ENCODE measurements at places on chromosomes 5 and 9.

DNA sequence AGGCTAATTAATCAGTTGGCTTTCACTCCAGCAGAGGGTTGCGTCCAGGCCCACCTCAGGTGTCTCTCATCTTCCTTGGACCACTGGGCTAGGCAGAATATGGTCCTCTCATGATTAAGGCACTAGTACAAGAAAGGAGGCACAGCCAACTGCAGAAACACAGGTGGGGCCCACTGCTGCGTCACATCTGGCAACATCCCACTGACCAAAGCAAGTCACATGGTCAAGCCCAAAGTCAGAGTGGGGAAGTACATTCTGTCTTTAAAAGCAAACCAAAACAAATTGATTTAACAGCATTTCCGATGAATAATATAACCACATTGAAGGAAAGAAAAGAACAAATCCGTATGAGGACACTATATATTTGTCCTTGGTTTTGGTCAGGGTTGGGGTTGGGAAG lies 28.0 kb upstream of the UBTD2 start:
- DNase-seq: no peak

GRCh38 chr9:7273575-7273974 lies 515.8 kb downstream of the KDM4C start:
- DNase-seq: no peak

DNA sequence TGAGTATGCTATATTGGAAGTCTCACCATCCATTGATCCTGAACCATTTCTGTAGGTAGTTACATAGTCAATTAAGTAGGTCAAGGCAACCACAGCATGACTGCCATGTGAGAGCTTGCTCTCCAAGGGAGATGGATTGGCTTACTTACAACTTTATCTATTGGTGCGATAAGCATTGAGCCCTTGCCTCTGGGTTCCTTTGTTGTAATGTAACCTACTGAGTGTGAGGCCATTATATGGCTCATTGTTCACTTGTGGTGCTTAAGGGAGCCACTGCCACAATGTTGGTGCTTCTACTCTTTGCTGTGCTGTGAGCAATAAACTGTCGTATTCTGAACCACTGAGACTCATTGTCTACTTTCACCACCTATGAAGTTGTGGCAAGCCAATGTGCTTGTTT lies 510.6 kb upstream of the ITGA1 start:
- DNase-seq: no peak

DNA sequence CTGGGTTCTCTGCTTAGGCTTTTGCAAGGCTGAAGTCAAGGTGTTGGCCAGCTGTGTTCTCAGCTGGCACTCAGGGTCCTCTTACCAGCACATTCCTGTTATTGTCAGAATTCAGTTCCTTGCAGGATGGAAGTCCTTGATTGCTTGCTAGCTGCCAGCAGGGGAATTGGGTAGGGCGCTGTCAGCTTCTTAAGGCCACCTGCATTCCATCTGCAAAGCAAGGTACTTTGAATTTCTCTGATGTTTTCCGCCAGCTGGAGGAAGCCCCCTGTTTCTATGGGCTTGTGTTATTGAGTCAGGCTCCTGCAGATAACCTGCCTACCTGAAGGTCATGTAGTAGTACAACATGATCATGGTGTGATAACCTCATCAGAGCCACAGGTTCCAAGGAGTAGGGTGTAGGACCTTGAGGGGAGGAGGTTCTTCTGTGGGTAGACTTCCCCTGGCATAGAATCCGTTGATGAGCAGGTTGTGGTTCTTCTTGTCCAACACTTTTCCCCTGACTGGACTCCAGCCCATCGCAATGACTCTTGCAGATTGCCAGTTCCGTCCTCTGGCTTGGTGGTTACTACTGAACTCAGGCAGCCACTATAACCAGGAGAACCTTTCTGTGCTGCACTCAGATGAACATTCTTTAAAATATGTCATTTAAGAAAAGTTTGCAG lies 6.8 kb downstream of the TENT4A start:
- DNase-seq: no peak

- no peak for DNase-seq
These were observed 91.2 kb downstream of the FSTL4 start for GRCh38 chr5:133520991-133521706.

- no peak for DNase-seq
These were observed 197.0 kb upstream of the VLDLR start for GRCh38 chr9:2424619-2425033.

DNA sequence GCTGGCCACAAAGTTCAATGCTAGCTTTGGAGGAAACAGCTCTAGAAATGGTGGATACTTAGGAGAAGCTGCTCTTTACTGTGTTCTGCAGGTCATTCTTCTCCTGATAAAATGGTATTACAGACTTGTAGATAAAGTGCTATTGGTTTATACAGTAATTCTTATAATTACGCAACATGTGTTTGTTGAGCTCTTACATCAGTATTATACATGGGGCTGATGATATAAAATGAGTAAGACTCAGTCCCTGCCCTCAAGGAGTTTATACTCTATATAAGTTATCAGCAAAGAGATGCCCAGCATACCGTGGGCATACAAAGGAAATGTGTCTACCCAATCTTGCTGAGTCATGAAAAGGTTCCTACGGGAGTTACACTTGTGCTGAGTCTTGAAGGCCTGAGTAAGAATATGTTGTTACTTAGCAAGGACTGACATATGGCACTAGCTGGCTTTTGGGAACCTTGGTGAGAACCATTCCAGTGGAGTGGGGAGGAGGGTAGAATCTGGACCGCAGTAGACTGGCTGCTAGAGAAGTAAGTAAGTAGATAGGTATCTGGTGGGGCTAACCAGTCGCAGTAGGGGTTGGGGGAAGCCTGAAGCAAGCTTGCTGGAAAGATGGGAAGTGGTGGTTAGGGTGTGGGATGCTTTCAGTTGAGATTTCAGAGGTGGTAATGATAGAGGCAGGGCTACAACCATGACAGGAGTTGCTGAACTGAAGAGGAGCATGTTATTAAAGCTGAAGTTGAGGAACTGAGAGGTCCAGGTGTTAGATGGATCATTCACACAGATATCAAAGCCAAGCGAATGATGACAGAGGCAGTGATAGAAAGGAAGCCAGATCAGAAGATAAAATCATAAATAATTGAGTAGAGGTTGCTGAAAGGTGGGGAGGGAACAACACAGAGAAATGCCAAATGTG lies 11.1 kb upstream of the TTC23L start:
- no peak for DNase-seq

GRCh38 chr9:92478783-92479182 lies 3.5 kb downstream of the ASPN start:
- no peak for DNase-seq

DNA sequence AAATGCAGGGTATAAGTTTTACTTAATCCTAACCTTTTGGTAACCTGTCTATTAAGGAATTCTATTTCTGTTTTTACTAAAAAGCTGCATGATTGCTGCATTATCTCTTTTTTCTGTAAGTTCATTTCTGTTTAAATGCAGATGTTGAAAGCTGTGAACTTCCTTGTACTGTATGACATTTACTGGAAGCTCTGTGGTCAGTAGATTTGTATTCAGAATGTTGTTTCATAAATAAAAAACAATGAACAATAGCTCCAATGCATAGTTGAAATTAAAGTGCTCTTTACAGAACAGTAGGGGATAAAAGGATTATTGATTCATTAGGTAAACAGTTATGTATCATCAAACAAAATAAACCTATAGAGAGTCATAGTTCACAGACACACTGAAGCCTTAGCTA lies 46.5 kb upstream of the FKTN start:
- DNase-seq: no peak

- no peak for DNase-seq
These were observed 208.1 kb downstream of the GNA14 start for GRCh38 chr9:77440057-77440456.

GRCh38 chr9:134318481-134318891 lies 7.8 kb upstream of the RXRA start:
- DNase-seq: no peak

DNA sequence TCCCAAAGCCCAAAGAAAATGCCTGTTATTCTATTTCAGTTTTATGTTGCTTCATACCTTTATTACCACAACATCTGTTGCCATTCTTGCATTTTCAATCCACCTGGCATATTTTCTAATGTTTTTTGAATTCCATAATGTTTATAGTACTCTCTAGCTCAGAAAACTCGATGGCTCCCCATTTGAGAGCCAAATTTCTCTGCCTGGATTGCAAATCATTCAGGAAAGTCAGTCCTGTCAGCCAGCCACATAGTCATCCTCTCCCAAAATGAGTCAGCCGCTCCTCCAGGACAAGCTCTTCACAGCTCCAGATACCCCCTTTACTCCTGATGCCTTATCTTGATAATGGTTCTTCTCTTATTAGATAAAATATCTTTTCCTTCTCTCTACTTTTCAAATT lies 78.2 kb upstream of the ADCY2 start:
- no peak for DNase-seq

- DNase-seq: no peak
These were observed 164.0 kb downstream of the CCDC192 start for GRCh38 chr5:127867022-127867783.

GRCh38 chr5:180975338-180975737 lies 13.3 kb upstream of the BTNL3 start:
- no peak for DNase-seq

GRCh38 chr9:81266674-81267073 lies 422.7 kb downstream of the TLE1 start:
- DNase-seq: no peak

DNA sequence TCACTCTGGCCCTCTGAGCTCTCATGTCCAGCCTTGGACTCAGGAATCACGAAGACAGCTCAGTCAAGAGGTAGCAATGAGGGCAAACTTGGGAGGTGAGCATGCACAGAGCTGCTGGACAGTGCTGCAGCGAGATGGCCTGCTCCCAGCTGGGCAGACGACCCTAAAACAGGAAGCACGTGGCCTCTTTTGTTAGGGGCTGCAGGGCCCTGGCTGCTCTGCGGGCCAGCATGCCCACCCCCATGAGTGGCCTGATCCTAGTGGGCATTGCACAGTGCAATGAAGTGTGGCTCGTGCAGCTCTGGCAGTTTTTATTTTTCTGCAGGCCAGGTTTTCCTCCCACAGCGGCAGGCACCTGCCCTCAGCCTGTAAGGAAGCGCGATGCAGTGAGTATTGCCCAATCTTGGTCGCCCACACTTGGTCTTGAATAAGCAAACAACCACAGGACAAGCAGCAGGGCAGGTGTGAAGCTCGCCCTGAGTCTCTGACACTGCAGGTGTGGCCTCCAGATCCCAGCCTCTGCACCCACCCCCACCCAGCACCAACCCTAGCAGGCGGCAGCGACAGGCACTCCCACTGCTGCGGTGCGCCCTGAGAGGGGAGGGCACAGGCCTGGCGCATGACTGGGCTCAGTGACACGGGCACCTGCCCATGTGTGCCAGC lies 60.8 kb downstream of the SEMA4D start:
- peak; percentile 41 for DNase-seq

DNA sequence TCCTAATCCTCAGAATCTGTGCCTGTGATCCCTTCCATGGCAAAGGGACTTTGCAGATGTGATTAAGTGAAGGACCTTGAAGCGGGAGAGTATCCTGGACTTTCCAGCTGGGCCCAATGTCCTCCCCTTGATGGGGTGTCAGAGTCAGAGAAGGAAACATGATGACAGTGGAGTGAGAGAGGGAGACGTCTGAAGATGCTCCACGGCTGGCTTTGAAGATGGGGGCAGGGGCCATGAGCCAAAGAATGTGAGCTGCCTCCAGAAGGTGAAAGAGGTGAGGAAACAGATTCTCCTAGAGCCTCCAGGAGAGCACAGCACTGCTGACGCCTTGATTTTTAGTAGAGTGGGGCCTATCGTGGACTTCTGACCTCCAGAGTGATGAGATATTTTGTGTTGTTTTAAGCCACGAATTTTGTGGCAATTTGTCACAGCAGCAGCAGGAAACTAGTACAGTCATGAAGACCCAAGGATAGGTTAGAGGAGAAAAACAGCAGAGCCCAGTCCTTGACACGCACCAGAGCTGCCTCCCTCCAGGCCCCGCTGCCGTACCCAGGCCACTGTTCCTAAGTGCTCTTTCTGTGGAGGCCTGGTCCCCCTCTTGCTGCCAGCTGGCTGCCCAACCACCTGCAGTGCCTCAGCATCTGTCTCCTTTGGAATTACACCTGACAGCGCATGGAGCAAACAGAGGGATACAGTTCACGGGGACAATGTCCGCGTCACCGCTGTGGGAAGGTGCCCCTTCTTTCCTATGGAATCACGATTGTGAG lies 78.1 kb downstream of the MACROH2A1 start:
- DNase-seq: no peak

DNA sequence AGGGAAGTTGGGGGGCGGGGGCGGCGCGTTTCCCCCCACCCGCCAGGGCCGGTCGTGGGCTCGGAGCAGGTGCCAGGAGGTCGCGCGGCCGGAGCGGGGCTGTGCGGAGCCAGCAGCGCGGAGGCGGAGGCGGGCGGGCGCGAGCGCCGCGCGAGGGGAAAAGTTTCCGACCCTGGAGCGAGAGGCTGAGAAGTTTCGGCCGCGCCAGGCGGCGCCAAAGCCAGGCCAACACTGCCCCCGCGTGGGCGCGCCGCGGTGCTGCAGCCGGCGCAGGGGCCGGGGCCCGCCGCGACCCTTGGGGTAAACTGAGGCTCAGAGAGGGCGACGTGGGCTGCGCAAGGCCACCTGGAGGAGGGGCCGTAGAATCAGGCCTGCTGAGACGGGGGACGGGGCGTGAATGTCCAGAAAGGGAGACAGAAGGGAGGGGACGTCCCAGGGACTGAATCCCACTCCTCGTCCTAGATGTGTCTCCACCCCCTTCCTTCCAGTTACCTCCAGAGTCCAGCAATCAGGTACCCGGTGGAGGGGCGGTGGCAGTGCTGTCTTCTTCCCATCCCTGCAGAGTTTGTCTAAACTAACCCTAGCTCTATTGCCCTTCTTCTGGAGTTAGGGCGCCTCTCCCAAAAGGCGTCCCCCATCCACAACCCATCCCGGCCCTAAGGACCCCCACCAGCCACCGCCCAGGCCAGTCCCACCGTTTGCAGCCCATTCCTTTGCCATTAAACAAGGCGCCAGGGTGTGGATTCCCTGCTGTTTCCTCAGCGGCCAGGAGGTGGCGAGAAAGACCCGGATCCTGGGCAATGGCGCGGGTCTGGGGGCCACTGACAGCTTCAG lies 10.2 kb downstream of the C9orf50 start:
- peak; percentile 49 for DNase-seq

DNA sequence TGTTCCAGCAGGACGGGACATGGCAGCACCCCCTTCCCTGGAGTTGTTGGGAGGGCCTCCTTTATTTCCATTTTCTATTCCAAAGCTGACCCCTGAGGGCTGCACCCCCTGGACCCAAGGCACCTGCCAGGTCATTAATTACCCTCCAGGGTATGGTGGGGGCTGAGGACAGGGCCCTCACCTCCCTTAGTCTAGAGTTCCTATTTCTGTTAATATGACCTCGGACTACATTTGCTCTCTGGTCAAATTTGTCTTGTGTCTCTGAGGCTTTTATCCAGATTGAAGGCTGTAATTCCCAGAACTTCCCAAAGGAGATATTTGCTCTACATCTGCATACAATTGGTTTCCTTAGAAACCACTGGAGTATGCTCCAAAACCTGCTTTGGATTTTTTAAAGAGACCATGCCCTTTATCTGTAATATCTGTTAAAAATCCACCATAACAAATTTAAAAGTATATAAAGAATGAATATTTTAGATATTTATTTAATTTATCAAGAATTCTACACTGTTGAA lies 16.8 kb downstream of the PHF2 start:
- DNase-seq: no peak

DNA sequence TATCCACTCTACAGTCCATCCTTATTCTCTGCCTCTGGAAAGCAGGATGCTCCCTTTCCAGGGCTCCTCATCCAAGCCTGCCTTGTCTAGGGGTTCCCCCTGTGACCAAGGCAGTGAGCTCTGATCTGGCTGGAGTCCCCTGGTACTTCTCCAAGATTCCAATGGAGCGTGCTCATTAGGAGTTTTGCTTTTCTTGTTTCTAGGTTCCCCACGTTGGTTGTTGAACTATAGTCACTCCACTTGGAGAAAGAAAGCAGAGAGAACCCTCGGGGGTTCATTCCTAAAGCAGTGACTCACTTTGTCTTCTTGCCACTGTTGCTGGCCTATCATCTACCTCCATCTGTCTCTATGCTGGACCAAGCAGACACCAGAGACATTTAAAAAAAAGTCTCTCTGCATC lies 192.6 kb downstream of the TLE4 start:
- no peak for DNase-seq

Data from activated CD8-positive, alpha-beta memory T cell treated with anti-CD3 and anti-CD28 coated beads for 1 hour (primary cell).